ENCODE measurements at places on chromosomes 5 and 9.

GRCh38 chr5:126360467-126360866 lies 62.7 kb upstream of the GRAMD2B start:
- no peak for DNase-seq

- no peak for DNase-seq
These were observed 200.3 kb downstream of the C9orf152 start for GRCh38 chr9:110007477-110008270.

- no peak for DNase-seq
These were observed 490.0 kb upstream of the COX7C start for GRCh38 chr5:86127696-86128095.

DNA sequence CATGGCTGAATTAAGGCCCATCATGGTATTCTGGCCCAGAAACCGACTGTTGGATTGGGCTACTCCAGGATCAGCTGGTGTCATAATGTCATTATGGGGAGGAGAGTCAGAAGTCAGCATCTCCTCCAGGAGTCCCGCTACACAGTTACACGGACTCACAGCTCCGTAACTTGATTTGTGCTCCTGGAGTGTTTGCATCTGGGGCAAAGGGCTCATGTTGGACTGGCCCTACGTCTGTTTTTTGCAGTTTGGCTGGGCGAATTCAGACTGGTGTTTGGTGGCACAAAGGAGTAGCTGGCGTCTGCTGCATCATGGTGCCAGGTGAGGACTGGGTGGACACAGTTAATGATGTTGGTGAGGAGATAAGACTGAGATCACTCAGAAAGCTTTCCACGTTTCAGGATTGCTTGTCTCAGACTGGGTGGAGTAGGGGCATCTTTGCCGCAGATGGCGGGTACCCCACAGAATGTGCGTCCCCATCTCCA lies 31.3 kb downstream of the OR2V1 start:
- no peak for DNase-seq

DNA sequence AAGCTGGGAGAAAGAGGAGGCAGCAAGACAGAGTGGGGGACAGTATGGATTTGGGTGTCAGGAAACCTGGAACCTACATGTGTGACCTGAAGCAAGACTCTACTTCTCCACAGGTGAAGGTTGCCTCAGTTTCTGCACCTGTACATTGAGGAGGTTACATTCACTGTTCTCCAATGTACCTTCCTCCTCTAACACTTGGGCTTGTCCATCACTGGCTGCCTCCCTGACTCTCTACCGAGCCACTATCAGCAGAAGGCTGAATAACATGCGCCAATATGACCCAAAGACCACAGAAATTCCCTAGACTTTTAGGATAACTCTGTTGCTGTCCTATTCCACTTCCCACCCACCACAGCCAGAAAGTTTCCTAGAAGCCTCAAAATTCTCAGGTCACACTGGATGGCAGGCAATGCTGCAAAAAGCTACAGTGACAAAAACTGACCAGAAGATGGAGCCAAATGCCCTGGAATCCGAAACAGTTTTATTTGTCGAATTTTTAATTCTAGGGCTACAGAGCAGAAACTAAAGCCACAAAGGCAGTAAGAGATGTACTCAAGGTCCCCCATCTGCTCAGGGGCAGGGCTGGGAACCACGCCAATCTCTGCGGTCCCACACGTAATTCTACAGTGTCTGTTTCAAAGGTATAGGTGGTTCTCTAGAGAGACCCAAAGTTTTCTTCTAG lies 64.4 kb downstream of the FAM114A2 start:
- no peak for DNase-seq

GRCh38 chr9:129374651-129375050 lies 196.6 kb upstream of the IER5L start:
- no peak for DNase-seq

DNA sequence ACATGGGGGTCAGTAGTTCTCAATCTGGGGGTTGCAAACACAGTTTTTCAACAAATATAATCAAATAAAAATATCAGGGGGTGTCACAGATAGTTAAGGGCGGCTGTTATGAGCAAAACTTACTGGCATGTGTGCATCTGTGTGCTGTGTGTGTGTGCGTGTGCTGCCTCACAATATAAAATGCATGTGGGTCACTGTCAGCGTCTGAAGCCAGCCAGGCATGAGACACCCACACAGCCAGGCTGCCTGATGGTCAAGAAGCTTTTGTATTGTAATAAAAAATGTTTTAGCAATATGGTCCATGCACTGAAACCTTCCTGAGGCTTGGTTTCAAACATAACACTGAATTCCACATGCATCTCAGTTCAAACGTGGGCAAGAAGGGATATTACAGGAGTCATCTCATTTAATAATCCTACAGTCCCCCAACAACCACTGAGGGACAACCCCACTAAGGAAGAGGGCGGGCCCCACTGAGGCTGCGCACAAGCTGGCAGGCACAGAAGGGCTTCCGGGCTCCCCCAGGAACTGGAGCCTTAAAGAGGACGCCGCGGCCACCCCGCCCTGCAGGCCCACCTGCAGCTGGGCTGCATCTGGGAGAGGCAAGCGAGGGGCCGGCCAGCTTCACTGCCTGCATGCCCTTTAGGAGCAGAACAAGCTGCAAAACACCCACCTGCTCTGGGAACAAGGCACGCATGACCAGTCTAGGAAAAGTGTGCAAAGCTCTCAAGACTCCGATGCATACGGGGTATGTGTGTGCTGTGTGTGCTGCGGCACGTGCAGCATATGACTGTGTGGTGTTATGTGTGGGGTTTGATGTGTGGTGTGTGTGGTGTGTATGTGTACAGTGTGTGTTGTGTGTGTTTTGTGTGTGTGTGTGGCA lies 14.1 kb downstream of the SEMA4D start:
- peak; percentile 68 for DNase-seq

DNA sequence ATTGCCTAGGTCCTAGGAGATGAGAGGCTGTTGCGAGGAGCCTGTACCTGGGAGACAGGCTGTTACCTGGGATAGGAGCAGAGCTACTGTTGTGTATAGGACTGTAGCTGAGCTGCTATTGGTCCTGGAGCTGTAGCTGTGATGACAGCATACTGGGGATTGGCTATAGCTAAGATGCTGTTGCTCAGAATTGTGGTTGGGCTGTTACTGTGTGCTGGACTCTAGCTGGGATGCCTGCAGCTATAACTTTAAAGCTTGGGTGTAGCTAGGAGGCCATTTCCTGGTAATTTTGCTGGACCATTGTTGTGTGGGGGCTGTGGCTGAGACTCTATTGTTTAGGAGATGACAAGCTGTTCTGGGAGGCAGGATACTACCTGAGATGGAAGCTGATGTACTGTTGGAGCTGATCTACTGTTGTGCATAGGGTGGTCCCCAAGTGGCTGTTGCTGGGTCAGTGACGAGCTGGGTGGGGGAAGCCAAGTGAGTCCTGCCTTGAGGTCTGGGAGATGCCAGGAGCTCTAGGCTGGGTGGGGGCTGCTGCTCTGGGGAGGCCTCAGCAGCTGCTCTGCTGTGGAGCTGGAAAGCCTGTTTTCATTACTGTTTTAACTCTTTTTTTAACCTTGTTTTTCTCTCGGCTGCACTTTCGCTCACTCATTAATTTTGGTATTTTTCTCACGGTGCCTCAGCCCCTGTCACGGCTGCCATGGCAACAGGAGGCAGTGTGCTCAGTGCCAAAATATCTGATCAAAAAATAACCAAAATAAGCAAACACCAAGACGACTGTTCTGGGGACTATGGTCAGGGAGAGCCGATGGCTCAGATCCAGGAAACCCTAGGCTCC lies 3.0 kb upstream of the PCDH1 start:
- no peak for DNase-seq

- DNase-seq: no peak
These were observed 26.0 kb downstream of the ERP44 start for GRCh38 chr9:100072805-100073204.

- DNase-seq: no peak
These were observed 32.0 kb downstream of the PLPP1 start for GRCh38 chr5:55502759-55503158.

DNA sequence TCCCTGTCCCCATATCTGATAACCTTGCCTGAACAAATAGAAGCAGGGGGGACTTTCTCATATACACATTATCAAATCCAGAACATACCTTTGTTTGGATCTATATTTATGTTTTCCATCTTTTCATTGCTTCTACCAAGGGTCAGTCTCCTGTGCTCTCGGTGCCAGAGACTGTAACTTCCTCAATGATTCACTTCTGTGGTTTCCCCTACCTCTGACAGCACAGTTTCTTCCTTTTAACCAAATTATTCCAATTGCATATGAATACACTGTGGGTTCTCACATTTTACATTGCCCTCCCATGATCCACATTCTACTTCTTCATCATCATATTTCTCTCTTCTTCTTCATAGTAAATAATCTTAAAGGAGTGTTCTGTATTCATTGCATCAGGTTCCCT lies 32.2 kb downstream of the NMUR2 start:
- no peak for DNase-seq

GRCh38 chr9:91795598-91796241 lies 154.3 kb downstream of the ROR2 start:
- no peak for DNase-seq

- no peak for DNase-seq
These were observed 54.0 kb upstream of the HSPB3 start for GRCh38 chr5:54401515-54401914.

- no peak for DNase-seq
These were observed 82.3 kb downstream of the RAI14 start for GRCh38 chr5:34738381-34738780.

DNA sequence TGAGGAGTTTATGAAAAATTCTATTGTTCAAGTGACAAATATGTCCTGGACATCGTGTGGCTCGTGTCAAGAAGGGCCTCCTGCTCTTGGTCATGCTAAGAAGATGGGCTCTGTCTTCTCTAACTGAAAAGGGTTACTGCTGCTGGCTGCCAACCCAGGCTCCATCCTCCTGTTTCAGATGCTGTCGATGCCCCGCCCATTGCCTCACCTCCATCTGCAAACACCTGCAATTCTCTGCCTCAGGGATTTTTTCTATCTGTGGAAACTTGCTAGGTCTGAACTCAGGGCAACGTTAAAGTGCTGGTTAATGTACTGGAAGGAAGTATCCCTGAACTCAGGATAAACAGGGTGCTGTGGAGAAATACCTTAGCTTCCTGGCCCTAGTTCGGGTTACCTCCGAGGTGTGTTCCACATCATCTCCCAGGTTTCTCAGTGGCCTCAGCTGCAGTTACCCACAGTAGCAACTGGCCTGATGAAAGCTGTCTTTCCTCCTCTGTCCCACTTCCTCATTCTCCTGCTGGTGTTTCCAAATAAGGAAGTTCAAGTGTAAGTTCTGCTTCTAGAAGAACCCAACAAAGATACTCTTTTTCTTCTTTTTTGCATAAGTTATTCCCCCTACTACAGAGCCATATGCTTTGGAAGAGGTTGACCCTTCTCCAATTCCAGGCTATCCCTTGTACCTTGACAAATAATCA lies 151.7 kb upstream of the SMIM23 start:
- no peak for DNase-seq

GRCh38 chr5:172793577-172794488 lies 22.8 kb upstream of the DUSP1 start:
- no peak for DNase-seq

GRCh38 chr5:177232358-177232757 lies 71.2 kb downstream of the RAB24 start:
- no peak for DNase-seq

DNA sequence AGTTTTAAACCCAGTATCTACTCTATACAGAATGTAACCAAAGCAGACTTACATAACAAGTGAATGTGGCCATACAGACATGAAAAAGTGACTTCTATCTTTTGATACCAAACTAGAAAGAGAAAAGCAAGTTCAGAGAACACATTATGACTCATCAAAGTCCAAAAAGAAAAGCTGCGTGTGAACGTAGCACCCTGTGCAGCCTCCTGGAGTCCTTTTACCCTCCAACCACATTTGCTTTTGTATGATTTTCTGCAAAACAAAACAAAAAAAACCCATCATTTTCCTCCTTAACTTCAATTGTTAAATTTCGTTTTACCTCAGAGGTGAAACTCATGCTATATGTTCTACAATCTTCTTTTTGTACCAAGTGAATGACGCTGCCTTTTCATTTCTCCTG lies 2.8 kb upstream of the SMARCA2 start:
- peak; percentile 36 for DNase-seq

GRCh38 chr9:33818167-33818846 lies 1.3 kb downstream of the UBE2R2 start:
- DNase-seq: no peak

- peak; percentile 89 for DNase-seq
These were observed 15.8 kb upstream of the RAPGEF1 start for GRCh38 chr9:131755541-131756198.

DNA sequence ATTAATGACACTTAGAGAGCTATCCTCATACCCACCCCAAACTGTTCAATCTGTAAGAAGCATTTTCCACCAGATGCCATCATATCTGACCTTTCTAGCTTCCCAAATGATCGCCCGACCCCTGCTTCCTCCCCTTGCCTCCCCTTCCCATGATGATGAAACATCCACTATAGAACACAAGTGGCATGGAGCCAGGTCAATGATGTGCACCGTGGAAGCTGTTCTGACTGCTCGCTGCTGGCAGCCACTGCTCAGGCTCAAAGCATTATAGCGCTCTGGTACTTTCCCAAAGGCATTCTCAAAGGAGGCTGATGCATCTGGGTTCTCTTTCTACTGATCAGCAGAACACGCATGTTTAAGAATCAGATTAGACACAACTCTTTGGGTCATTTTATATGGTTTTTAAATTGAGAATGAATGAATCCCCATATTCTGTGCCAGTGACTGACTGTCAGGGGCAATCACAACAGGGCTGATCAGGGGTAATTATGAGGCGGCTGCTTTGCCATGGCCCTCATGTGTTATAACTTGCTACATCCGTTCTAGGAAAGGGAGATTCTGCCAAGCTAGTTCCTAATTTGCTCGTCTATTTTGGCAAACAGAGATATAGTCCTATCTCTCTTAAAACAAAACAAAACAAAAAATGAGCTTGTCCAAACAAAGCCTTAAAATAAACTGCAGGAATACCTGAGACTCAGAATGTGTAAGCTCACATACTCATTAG lies 343.7 kb downstream of the ENC1 start:
- DNase-seq: no peak

DNA sequence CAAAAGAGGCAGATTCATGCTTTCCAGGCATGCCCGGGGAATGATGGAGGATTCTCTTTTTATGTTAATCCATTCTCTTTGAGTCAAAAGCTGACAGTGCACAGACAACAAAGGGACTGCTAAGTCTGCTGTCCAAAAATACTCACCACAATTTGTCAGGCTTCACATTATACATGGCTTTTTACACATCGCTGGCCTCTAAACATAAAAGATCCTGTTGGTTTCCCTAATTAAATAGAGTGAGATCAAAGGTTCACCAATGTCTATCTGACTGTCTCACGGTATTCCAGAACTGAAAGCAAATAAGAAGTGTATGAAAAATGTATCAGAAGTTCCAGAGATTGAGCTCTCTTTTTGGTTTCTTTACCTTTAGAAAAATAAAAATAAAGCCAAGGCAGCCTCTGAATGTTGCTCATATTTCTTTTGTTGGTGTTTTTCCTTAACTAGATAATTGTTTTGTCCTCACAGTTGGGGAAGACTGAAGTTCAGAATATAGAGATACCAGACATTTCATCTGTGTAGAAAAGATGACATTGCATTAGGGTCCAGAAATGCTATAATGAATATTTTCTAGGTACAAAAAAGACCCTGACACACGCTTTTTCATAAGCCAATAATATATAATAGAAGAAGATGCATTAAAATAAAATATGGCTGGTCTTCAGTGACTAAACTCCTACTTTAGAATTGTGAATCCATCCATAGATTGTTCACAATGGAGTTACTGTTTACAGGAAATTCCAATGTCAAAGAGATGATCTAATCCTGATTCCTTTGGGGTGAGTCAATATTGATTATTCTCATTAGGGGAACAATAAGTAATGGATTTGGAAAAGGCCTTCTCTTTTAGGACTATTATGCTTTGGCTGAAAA lies 688.2 kb upstream of the CDH6 start:
- no peak for DNase-seq

GRCh38 chr9:70218767-70219166 lies 40.0 kb upstream of the SMC5 start:
- no peak for DNase-seq

GRCh38 chr5:34716986-34717385 lies 60.9 kb downstream of the RAI14 start:
- DNase-seq: no peak

Measured in activated naive CD4-positive, alpha-beta T cell treated with anti-CD3 and anti-CD28 coated beads, Interleukin-2, amount 50 U/mL, for 16 hours (primary cell).